ENCODE measurements at places on chromosomes 5 and 9.

DNA sequence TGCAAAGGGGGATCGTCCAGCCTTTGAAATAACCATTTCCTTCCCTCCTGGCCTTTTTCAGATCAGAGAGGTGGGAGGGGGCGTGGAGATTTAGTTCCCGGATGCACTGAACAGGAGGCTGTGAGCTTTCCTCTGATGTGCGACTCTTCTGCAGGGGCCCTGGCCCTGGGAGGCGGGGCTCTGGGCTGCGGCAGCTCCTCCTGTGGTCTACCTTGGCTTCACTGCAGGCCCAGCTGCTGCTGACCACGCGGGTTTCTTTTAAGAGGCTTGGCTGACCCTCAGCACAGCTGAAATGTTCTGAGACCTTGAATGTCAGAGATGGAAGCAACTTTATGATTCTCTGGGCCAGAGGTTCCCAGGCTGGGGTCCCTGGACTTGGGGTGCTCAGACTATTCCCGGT is 27.0 kb upstream of the COL15A1 start:
- no peak for DNase-seq

DNA sequence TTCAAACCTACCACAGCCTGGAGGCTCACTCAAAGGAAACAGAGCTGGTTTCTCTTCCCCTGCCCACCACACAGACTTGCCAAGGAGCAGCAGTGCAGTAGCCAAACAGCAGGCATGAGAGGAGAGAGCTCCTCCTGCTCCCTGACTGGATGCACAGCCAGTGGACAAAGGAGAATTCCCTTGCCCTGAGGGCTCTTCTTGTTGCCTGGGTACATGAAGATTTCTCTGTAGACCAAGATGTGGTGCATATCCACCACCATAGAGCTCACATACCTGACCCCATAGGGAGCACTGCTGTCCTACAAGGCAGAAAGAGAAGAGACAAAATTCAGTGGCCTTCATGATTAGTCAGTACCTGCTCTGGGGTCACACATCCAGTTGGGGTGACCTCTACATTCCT is 56.3 kb upstream of the SPATA31E1 start:
- DNase-seq: no peak

DNA sequence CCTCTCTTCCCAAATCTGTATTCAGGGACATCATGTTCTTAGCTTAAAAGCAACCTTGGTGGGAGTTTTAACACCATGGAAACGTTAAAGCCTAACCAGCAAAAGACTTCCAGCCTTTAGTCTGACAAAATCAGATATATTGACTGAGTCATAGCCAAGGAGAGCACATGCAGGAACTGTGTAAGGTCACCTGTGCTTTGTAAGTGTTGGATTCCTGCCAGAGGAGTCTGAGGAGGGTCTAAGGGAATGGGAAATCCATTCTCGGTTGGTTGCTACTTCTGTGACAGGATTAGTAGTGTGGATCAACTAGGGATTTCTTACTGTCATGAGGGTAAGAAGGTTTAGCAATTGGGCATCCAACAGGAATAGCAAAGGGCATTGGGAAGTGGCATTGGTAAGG is 142.0 kb upstream of the CHD1 start:
- DNase-seq: no peak

DNA sequence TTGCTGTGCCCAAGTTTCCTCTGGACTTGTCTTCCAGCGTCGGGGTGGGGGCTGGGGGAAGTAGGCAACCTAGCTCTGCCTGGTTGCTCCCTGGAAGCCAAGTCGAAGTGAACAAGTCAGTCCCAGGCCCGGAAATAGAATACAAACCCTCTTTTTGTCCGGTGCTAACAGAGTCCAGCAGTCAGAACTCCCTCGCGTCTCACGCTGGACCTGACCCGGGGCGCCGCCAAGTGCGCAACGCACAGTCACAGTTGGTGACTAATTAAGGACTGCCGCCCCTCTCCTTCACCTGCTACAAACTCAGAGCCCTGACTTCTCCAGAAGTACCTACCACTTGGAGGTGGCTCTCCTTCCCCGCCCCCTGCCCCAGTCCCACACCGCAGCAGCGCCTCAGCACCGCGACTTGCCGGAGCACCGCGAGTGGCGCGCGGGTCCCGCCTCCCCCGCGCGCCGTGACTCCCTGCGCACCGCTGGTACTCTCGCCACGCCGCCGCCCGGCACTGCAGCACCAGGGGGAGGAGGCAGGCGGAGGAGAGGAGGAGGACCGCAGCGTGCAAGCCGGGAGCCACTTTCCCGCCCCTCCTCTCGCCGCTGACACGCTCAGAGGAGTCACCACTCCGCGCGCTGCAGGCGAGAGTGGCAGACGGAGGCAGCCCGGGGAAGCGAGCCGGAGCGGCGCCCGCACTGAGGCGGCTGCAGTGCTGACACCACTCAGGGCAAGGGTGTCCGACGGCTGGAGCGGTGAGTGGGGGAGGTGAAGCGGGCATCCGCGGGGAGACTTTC is at the start of gene SV2C:
Gene SV2C, plus strand, starts transcription at position 612 of the 783 bp plus-strand sequence. CDS start 48,368 bp downstream, outside the sequence.
- peak; percentile 18 for DNase-seq

- DNase-seq: no peak
Measured at GRCh38 chr5:51018423-51018822, 352.0 kb downstream of the PARP8 start.

- DNase-seq: no peak
Measured at GRCh38 chr5:18675041-18675440, 1040.8 kb downstream of the TAF11L14 start.

DNA sequence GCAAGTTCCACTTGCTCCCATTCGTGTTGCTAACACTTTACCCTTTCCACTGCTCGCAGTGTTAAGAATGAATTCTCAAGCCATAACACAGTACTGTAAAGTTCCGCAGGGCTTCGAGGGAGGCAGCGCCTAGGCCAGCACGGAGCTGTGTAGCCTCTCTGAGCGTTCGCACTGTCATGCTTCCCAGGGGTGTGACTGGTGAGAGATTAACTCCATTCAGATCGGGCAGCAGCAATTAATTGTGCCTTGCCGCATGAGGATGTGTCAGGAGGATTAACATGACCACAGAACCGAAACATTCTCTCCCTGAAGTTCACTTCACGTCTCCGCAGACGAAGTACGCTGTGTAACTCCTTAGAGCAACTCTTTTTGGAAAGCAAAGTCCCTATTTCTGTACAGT is 23.2 kb downstream of the ZBTB34 start:
- no peak for DNase-seq

DNA sequence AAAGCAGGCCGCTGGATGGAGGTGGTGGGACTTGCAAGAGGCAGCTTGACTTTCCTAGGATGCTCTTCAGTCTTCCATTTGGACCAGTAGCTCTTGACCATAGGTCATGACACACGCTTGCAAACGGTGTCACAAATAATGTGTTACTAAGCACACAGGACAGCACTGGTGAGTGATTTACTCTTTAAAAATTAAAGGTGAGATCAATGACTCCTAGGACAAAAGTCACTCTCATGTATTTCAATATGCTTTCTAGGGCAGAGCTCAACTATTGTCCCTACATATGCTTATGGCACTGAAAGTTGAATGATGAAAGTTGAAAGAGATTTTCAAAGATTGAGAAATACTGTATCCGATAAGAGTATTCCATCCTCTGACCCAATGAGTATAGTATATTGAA is 496.7 kb downstream of the EBF1 start:
- no peak for DNase-seq

GRCh38 chr9:135230386-135230765 is 142.9 kb downstream of the OLFM1 start:
- no peak for DNase-seq

- DNase-seq: no peak
Measured at GRCh38 chr9:124279531-124280175, 21.9 kb downstream of the NEK6 start.

DNA sequence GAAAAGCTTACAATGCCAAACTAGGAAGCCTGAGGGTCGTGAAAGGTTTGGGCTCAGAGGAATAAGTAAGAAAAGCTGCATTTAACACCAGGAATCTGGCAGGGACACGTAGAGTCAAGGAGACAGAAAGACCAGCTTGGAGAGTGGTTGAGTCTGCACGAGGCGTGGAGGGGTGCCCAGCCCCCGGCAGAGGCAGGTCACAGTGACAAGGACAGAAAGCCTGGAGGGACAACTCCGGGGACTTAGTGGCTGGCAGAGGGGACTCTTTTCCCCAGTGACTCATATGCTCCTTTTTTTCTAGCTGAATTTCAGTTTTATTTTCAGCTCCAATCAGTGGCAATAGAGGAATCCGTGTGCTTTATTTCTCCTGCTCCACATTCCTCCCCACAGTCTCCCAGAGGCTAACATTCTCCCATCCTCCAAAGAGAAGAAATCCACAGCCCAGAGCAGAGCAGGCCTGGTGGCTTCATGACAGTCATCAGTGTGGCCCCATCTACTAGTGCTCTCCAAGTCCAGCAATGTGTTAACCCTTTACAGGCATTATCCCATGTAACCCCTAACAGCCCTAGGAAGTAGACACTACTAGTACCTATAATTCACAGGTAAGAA is 80.7 kb downstream of the KCNIP1 start:
- no peak for DNase-seq

GRCh38 chr9:113623851-113624485 is 160.4 kb downstream of the RGS3 start:
- no peak for DNase-seq

DNA sequence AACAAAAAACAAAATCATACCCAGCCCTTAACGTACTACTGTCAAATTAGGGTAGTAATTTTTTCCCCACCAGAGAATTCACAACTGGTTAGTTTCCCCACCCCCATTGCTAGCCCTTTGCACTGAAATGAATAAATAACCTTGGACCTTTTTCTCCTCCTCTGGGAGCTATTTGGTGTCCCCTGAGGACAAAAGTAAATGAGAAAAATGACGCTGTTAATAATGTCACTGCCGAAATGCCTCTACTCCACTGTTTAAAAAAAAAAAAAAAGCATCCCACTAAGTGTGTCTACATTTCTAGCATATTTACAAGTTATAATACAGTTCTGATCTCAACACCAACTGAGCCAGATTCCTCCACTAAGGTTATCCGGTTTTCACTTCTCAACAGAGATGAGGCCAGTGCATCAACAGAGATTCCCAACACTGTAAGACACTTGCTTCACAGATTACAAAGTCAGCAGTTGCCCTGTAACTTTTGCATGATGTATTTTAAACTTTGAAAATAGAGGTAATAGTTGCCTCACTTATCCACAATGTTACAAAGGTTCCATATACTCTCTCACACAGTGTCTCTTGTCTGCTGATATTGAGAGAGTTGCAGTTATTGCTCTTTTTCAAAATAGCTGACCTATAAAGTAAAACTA is 5.1 kb upstream of the NFIB start:
- DNase-seq: no peak

All from occipital lobe (tissue), 3 donors.